ENCODE measurements at places on chromosomes 13 and 19. TPM values are rescaled to one million over a fixed set of nuclear protein-coding genes. Genes with fewer than 3 reads are reported as not detected.

The OR4F17 gene
- total RNA-seq, result not detected

The PNMA8A gene
- 1.7 TPM for total RNA-seq

The TLE6 gene
- total RNA-seq, result not detected

The SBSN gene
- total RNA-seq, result 308 TPM

The TJP3 gene
- 28.1 TPM for total RNA-seq

The TRPM4 gene
- total RNA-seq, result 87.6 TPM

The NLRP12 gene
- total RNA-seq, result not detected

The FUT1 gene
- total RNA-seq, result 3.2 TPM

The TMEM272 gene
- total RNA-seq, result 0.24 TPM

The ZNF614 gene
- 4.4 TPM for total RNA-seq

The KCNN4 gene
- total RNA-seq, result 26.4 TPM

The GNA15 gene
- total RNA-seq, result 99.7 TPM

The IGFL2 gene
- total RNA-seq, result 15.8 TPM

The PSG11 gene
- total RNA-seq, result not detected

The DIAPH3 gene
- 0.93 TPM for total RNA-seq

The APOC1 gene
- 54.4 TPM for total RNA-seq

The AKAP8L gene
- total RNA-seq, result 97.5 TPM

The CD70 gene
- not detected for total RNA-seq

The NCAN gene
- total RNA-seq, result not detected

The HIF3A gene
- 8.4 TPM for total RNA-seq

The IL4I1 gene
- 0.89 TPM for total RNA-seq

The MCOLN1 gene
- 43.6 TPM for total RNA-seq

All from suprapubic skin (tissue), 4 donors.